Endodermal cell (in vitro differentiated cells): ENCODE measurements at places on chromosomes 2 and 18. TPM values are rescaled to one million over a fixed set of nuclear protein-coding genes. Genes with fewer than 3 reads are reported as not detected.

- no peak overlapping the region for H3K27ac ChIP-seq
- peaks cover 8% of the 10 kb centered on the region for H3K4me1 ChIP-seq
- H3K4me3 ChIP-seq: peak overlapping the region; percentile 31
Observed at GRCh38 chr2:174210862-174211261, 37.5 kb downstream of the OLA1 start.

The EMX1 gene
- total RNA-seq: 1.1 and 1.5 TPM in 2 replicates

GRCh38 chr2:70094171-70094977 lies 7.1 kb downstream of the PCBP1 start:
- no peaks in the 10 kb centered on the region for H3K27me3 ChIP-seq
- no peak for DNase-seq
- no peak overlapping the region for H3K27ac ChIP-seq
- H3K36me3 ChIP-seq: no peaks in the 10 kb centered on the region
- H3K4me1 ChIP-seq: no peaks in the 10 kb centered on the region

GRCh38 chr18:54109131-54109683 lies 115.3 kb downstream of the MBD2 start:
- no peak overlapping the region for H3K27ac ChIP-seq
- DNase-seq: no peak
- no peaks in the 10 kb centered on the region for H3K4me1 ChIP-seq
- no peaks in the 10 kb centered on the region for H3K36me3 ChIP-seq

DNA sequence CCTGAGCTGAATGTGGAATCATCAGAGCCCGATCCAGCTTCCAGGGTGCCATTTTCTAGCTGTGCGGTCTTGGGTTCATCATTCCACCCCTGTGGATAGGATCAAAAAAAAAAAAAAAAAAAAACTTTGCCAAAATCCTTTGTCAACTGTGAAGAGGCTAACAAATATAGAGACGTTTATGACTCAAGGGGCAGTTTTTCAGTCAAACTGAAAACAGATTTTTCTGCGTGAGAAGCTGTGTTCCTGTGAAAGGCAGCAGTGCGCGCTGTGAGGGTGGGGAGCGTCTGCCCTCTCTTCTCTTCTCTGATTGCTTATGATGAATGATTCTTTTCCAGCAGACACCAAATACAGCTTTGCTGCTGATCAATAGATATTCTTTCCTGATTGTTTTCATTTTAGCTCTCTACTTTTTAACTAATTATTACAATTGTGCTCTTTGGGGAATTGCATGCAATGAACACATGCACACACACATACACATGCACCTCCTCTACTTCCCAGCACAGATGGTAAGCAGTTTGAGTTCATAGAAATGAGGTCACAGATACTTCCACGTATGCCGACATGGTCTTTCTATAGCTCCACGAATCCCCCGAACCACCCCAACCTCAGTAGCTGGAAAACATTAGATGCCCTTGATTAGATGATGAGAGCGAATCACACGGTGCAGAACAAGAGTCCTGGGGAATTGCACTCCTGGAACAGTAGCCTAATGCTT lies 175.4 kb downstream of the NRP2 start:
- H3K27me3 ChIP-seq: no peaks in the 10 kb centered on the region

DNA sequence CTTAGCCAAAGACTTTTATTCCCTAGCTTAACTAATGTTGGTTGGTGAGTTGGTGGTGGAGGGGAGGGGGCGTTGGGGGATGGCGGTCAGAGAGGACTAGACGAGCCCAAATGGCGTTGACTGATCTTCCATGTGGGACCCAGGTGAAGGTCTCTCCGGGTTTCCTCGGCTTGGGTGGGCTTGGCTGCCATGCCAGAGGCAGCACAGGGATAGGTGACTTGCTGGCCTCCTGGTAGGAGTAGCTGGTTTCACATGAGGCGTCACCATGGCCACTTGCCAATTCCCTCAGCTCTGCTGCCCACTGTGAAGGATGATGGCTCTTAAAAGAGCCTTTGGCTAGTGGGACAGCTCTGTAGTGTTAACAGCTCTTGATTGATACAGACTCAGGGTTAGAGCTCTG lies 1337.0 kb upstream of the FAM98A start:
- DNase-seq: no peak
- H3K4me1 ChIP-seq: no peaks in the 10 kb centered on the region
